ENCODE measurements at places on chromosomes 2 and 18. TPM values are rescaled to one million over a fixed set of nuclear protein-coding genes. Genes with fewer than 3 reads are reported as not detected.

DNA sequence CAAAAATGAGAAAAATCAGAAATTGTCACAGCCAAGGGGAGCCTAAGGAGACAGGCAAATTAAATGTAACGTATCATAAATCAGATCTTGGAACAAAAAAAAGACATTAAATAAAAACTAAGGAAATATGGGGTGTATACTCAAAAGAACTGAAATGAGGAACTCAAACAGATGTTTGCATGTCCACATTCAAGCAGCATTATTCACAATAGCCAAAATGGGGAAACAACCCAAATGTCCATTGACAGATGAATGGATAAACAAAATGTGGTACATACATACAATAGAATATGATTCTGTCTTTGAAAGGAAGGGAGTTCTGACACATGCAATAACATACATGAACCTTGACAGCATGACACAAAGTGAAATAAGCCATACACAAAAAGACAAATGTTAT lies 155.8 kb upstream of the KLF7 start:
- DNase-seq, result no peak

- peak; percentile 17 for DNase-seq
These were observed 28.0 kb downstream of the SULT1C2 start for GRCh38 chr2:108316461-108317258.

Gene ITPRID2
- total RNA-seq, result 164 TPM

GRCh38 chr18:1708006-1708405 lies 803.3 kb downstream of the ADCYAP1 start:
- no peak for DNase-seq

GRCh38 chr18:40577239-40577980 lies 1377.6 kb upstream of the PIK3C3 start:
- DNase-seq, result peak; percentile 50

DNA sequence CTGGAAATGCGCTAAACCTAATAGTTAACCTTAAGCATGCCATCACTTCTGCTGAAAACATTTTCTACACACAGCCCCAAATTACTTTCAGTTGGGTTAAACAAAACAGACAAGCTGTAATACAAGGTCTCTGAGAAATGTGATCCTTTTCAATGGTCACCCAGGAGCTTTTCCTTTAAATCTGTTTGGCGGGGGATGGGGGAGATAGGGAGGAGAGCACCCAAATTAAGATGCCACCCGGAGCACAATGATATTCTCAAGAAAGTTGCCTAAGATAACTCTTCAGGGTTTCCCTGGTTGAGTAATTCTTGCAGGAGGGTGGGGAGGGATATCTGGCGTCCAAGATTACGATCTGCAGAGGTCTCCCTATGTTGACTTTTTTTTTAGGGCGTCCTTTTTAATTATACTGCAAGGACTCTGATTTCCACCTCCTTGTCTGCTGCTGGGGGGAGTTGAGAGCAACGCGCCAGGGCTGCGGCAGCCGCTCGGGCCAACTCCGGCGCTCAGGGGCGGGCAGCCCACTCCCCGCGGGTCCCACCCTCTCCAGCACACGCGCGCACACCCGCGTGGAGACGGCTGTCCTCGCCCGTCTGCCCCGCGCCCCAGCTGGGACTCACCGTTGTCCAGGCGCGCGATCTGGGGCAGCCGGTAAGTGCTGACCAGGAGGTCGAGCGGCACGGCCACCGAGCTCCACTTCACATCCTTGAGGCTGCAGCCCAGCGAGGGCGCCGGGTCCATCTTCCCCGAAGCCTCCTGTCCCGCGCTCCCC lies 807 bp downstream of the GAREM1 start:
- peak; percentile 73 for DNase-seq
